Cortex of kidney (tissue), 1 donor: ENCODE measurements at places on chromosomes 7 and 10.

GRCh38 chr10:45548068-45548467 is 124.5 kb downstream of the ZFAND4 start:
- DNase-seq, result no peak

- DNase-seq, result no peak
Observed at GRCh38 chr10:67841737-67842136, 3.7 kb upstream of the DNAJC12 start.

- DNase-seq, result no peak
Observed at GRCh38 chr10:69636626-69637605, 6.9 kb downstream of the FAM241B start.

DNA sequence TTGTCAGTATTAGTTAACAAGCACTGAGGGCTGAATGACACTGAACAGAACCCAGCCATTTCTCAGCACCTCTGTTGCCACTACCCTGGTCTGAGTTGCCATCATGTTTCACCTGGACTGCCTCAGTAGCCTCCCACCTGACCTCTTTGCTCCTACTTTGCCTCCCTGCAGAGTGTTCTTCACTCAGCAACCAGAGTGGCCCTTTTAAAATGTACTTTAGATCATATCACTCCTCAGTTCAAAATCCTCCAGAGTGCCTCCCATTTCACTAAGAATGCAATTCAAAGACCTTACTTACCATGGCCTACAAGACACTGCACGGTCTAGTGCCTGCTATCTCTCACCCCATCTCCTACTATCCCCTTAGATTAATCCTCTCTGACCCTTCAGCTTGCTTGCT is 214.5 kb downstream of the AUTS2 start:
- no peak for DNase-seq

- no peak for DNase-seq
Observed at GRCh38 chr10:1061930-1062774, 6.0 kb downstream of the WDR37 start.

DNA sequence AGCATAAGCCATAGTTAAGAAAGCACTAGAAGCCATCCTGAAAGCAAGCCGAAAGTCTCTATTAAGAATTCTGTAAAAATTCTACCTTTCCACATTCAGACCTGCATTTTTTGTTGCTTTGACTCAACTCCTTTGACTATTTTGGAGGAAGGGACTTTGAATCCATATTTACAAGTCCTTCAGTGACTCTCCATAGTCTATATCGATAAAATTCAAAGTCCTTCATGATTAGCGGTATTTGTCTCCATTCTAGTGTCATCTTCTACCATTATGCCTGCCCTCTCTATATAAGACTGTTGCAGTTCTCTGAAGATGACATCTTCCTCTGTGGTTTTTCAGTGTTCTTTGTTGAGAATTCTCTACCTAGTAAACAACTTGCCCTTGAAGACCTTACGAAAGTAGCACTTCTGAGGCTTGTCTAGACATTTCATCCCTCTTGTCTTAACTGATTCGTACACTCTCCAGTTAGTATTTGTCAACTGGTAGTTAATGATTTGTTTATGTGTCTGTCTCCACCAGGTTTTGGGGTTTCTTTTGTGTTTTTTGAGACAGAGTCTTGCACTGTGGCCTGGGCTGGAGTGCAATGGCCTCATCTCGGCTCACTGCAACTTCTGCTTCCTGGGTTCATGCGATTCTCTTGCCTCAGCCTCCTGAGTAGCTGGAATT is 1.7 kb downstream of the CCSER2 start:
- no peak for DNase-seq
